Fibroblast of lung (primary cell): ENCODE measurements at places on chromosomes 13 and 19. TPM values are rescaled to one million over a fixed set of nuclear protein-coding genes. Genes with fewer than 3 reads are reported as not detected.

The FCER2 gene
- total RNA-seq = not detected in 2 replicates

The SLC25A41 gene
- under 0.01 and 0.26 TPM in 2 replicates for total RNA-seq

The LYPD3 gene
- 0.50 and 0.51 TPM in 2 replicates for total RNA-seq

GRCh38 chr13:75556961-75557360, 7.4 kb downstream of the UCHL3 start:
- H3K27me3 ChIP-seq = no peaks in the 10 kb centered on the region
- H3K4me1 ChIP-seq = no peaks in the 10 kb centered on the region
- DNase-seq = no peak
- no peak overlapping the region for H3K4me3 ChIP-seq
- H3K27ac ChIP-seq = no peak overlapping the region
- H3K36me3 ChIP-seq = peaks cover 4% of the 10 kb centered on the region

DNA sequence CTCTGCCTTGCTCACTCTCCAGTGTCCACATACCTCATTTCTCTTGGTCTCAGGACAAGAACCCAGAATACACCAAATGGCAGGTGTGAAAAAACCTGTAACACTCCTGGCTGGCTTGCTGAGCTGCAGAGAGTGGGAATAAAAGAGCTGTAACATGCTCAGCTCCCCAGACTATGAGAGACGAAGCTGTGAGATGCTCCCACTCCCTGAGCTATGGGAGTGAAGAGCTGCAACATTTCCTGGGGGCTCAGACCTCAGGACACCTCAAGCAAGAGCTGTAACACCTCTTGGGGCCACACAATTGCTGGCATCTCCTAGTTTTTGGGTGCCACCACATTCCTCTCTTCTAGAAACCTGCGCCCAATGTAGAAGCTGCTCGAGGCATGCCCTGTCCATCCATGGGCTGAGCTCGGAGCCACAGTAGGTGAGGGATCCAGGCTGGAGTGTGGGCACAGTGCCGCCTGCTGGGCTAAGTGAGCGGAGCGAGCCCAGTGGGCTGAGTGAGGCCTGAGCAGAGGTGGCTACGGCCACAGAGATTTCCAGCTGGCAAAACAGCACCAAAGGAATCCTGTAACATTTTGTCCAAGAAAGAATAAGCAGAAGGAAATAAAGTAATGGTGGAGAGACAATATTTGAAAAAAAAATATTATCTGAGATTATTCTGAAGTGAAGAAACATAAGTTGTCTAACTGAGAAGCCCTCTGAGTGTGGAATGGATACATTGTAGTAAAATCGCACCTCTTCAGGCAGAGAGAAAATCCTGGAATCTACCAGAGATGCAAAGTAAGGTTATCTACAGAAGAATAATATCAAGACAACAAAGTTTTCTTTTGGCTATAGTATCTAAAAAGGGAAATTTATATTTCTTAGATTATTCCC, 186.2 kb upstream of the PCDH9 start:
- no peaks in the 10 kb centered on the region for H3K36me3 ChIP-seq
- H3K4me3 ChIP-seq = no peak overlapping the region

DNA sequence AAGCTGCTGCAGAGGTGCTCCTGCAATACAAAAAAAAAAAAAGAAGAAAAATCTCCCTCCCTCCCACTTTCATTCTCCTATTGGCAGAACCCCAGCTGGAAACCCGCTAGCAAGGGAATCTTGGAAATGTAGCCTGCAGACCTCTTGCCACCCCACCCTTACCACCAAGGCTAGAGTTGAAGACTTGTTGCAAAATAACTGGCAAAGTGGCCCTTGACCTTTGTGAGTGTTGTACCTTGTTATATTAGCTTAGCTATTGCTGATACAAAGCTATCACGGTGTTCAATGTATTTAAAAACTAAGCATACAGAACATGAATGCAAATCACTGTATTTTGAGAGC, 57.5 kb upstream of the KCTD4 start:
- no peak overlapping the region for H3K4me3 ChIP-seq
- no peaks in the 10 kb centered on the region for H3K27me3 ChIP-seq
- peaks cover 3% of the 10 kb centered on the region for H3K4me1 ChIP-seq
- no peaks in the 10 kb centered on the region for H3K36me3 ChIP-seq
- H3K27ac ChIP-seq = no peak overlapping the region

- H3K4me3 ChIP-seq = no peak overlapping the region
- DNase-seq = no peak
- H3K27me3 ChIP-seq = no peaks in the 10 kb centered on the region
- no peak overlapping the region for H3K27ac ChIP-seq
These were observed 108.6 kb downstream of the ELF1 start for GRCh38 chr13:40910324-40911050.

DNA sequence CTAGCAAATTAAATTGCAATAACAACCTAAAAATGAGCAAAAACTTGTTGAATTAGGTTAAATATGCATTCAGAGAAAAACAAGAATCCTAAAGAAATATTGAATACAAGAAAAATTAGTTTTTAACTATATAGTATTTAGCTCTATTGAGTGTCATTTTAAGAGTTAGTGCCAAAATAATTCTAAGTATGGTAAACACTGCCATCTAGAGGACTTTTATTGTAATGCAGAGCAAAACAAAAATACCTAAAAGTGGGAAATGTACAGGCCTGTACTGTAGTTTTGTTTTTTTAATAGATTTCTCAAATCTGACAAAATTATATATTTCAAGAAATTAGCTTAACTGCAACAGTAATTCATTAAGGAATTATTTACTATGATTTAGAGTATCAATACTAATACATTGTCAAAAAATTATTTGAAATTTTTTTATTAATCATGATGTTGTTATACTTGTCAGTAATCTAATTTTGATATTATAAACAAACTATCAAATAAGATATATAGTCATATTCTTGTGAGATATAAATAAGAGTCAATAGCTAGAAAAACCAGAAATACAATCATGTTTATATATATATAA, 8.2 kb upstream of the PCDH9 start:
- no peaks in the 10 kb centered on the region for H3K36me3 ChIP-seq
- H3K4me1 ChIP-seq = no peaks in the 10 kb centered on the region
- H3K27ac ChIP-seq = no peak overlapping the region
- no peaks in the 10 kb centered on the region for H3K27me3 ChIP-seq

- H3K4me1 ChIP-seq = no peaks in the 10 kb centered on the region
- no peak overlapping the region for H3K4me3 ChIP-seq
- H3K27ac ChIP-seq = no peak overlapping the region
- no peaks in the 10 kb centered on the region for H3K36me3 ChIP-seq
These were observed 17.6 kb upstream of the GSX1 start for GRCh38 chr13:27774651-27775050.

DNA sequence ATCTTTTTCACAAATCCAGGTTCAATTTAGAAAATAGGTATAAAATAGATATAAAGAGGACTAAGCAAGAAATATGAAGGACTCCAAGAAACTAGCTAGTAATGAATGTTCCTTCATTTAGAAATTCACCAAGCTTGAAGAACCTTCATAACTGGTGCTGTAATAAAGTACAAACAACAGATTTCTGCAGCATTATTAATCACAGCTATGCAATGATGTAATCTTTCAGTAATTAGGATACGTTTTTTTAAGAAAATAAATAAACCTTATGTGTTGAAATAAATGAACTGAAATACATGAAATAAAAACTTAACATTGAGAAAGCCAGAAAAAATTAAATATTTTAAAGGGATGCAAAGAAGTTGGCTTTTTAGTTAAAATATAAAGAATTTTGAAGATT, 236.1 kb downstream of the RGCC start:
- no peaks in the 10 kb centered on the region for H3K27me3 ChIP-seq
- no peaks in the 10 kb centered on the region for H3K36me3 ChIP-seq
- DNase-seq = peak; percentile 39
- peaks cover 6% of the 10 kb centered on the region for H3K4me1 ChIP-seq
- no peak overlapping the region for H3K4me3 ChIP-seq
- no peak overlapping the region for H3K27ac ChIP-seq

DNA sequence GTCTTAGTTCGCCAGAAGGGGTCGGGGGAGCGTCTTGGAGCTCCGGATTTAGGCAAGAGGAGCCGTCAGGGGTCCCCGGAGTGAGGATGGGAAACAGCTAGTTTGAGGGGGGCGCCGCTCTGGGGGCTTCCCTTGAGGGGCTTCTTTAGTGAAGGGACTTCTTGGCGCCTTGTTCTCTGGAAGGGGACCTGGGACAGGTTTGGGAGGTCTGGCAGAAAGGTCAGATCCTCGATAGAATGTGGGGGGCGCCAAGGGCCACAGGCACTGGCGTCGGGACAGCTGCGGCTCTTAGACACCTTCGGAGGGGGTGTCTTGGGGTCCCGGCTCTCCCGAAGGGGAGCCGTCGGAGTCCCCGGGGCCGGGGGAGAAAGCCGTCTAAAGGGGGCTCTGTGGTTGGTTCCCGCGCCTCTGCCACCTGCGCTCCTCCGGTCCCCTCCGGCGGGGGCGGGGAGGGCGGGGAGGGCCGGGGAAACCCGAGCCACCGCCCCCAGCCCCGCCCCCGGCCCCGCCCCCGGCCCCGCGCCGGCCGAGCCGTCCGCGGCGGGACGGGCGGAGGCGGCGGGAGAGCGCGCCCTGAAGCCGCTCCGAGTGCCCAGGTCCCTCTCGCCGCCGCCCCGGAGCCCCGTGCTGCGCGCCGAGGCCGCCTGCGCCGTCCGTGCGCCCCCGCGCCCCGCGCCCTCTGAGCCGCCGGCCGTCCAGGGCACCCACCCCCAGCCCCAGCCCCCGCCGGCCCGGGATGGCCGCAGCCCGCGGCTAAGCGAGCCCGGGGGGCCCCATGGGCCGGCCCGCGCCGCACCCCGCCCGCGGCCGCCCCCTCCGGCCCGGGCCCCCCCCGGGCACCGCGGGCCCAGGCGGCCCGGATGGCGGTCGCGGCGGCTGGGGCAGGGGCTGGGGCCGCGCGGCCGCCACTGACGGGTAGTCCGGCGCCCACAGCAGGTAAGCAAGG, at the start of gene NRTN:
TSS of gene NRTN (plus strand) at position 552 of the 946 bp plus-strand sequence. CDS start 19,099 bp downstream, outside the sequence.
- H3K27ac ChIP-seq = no peak within 1 kb of the TSS
- no peak within 1 kb of the TSS for H3K4me3 ChIP-seq
- no peak for DNase-seq
- peaks cover 4% of the 10 kb centered on the region for H3K4me1 ChIP-seq

DNA sequence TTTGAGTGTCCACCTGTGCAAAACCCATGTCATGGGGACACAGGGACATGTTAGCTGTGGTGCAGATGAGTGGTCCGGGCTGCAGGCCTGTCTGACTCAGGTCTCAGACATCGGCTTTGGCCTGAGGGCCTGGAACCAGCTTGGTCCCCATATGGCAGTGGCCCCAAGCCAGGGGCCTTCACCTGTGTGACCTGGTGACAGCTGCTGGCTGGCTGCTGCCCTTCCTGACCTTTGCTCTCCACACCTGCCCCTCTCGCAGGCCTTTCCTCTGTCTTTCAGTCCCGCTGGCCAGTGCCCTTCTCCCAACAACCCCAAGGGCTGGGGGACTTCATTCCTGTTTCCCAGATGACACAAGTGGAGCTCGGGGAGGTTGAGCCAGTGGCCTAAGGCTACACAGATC, 22.9 kb upstream of the LDLR start:
- H3K27me3 ChIP-seq = no peaks in the 10 kb centered on the region
- no peak overlapping the region for H3K27ac ChIP-seq
- no peaks in the 10 kb centered on the region for H3K4me1 ChIP-seq

- H3K36me3 ChIP-seq = peaks cover 7% of the 10 kb centered on the region
- H3K27me3 ChIP-seq = no peaks in the 10 kb centered on the region
- no peak for DNase-seq
- H3K4me1 ChIP-seq = no peaks in the 10 kb centered on the region
- H3K4me3 ChIP-seq = no peak overlapping the region
- H3K27ac ChIP-seq = no peak overlapping the region
These were observed 157.7 kb downstream of the KDM4B start for GRCh38 chr19:5126498-5127223.

DNA sequence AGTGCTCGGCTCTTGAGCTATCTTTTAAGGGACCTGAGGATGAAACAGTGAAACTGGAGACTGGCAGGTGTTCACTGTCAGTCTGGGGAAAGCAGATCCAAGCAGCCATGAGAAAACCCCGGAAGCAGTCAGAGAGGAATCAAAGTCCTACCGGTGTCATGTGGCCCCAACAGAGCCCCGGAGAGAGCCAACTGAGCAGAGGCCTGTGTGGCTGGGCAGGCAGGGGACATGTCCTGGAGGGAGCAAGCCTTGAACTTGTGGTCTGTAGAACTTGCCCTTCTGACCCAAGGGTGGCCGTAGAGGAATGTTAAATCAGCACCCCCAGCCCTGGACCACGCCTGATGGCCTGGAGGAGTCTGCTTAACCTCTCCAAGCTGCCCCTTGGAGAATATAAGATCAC, 113.7 kb upstream of the ZNF507 start:
- H3K36me3 ChIP-seq = no peaks in the 10 kb centered on the region
- DNase-seq = no peak
- H3K4me1 ChIP-seq = no peaks in the 10 kb centered on the region
- H3K27ac ChIP-seq = no peak overlapping the region
- H3K4me3 ChIP-seq = no peak overlapping the region

GRCh38 chr19:38685666-38686529, 38.4 kb downstream of the ACTN4 start:
- peaks cover 3% of the 10 kb centered on the region for H3K36me3 ChIP-seq
- H3K27ac ChIP-seq = peak overlapping the region; percentile 93
- no peak overlapping the region for H3K4me3 ChIP-seq
- H3K4me1 ChIP-seq = peaks cover 43% of the 10 kb centered on the region
- DNase-seq = peak; percentile 67
- H3K27me3 ChIP-seq = no peaks in the 10 kb centered on the region

DNA sequence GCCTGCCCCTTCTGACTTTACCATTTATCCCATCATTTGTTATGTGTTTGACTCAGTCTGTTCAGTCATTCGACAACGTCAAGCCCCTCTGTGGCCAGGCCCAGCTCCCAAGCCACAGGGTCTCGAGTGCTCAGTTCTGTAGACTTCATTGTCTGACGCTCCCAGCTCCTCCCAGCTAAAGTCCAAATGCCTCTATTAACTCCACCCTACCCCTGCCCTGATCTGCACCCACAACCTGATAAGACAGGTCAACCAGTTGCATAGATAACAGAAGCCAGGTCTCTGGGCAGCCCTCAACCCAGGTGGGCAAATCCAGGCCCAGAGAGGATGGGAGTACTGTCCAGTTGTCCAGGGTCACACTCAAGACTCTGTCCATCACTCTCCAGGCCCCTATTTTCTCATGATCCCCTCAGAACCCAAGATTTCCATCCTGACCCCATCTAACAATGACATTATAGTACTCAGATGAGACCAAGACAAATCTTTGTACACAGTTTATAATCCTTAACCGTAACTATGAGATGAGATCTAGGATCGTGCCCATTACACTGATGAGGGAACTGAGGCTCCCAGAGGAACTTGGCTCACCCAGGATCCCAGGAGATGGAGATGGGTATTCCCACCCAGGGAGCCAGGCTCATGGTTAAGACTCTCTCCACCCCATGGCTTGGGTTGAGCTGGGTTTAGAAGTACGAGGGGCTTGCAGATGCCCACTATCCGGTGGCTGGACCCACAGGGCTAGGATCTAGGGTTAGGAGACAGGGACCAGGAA, 1.1 kb downstream of the TM6SF2 start:
- H3K4me3 ChIP-seq = no peak overlapping the region
- H3K36me3 ChIP-seq = peaks cover 7% of the 10 kb centered on the region
- H3K27ac ChIP-seq = no peak overlapping the region
- DNase-seq = no peak
- no peaks in the 10 kb centered on the region for H3K4me1 ChIP-seq
